ENCODE measurements at places on chromosomes 13 and 19. TPM values are rescaled to one million over a fixed set of nuclear protein-coding genes. Genes with fewer than 3 reads are reported as not detected.

The SCN1B gene
- total RNA-seq, result 3.0 TPM

The SYDE1 gene
- 29.6 TPM for total RNA-seq

The ZFP28 gene
- 9.6 TPM for total RNA-seq

The ZBTB32 gene
- not detected for total RNA-seq

The RNASEH2A gene
- 1.9 TPM for total RNA-seq

The ARID3A gene
- total RNA-seq, result 11.6 TPM

The TMPRSS9 gene
- 0.16 TPM for total RNA-seq

The SLC17A7 gene
- 1.4 TPM for total RNA-seq

The DMWD gene
- 47.6 TPM for total RNA-seq

The ODAD3 gene
- total RNA-seq, result not detected

The PALM gene
- total RNA-seq, result 30.4 TPM

The RNF113B gene
- not detected for total RNA-seq

The FAM124A gene
- 18.3 TPM for total RNA-seq

The CPT1C gene
- 3.9 TPM for total RNA-seq

The SMIM24 gene
- total RNA-seq, result not detected

The PLK5 gene
- total RNA-seq, result not detected

The ATP4A gene
- not detected for total RNA-seq

The DHDH gene
- total RNA-seq, result not detected

The FXYD1 gene
- total RNA-seq, result 107 TPM

The TRPC4 gene
- total RNA-seq, result 10.8 TPM

The KLK3 gene
- not detected for total RNA-seq

The VSTM1 gene
- not detected for total RNA-seq

The LPAR6 gene
- total RNA-seq, result 11.5 TPM

The MYO9B gene
- total RNA-seq, result 48.2 TPM

The JAK3 gene
- 4.3 TPM for total RNA-seq

The ZSCAN4 gene
- not detected for total RNA-seq

The TTC9B gene
- 1.1 TPM for total RNA-seq

The KIR2DL1 gene
- total RNA-seq, result not detected

The PSG3 gene
- total RNA-seq, result not detected

The CGB7 gene
- not detected for total RNA-seq

The CEACAM20 gene
- not detected for total RNA-seq

The CYP4F8 gene
- not detected for total RNA-seq

The TEKTIP1 gene
- total RNA-seq, result not detected

The ATP12A gene
- total RNA-seq, result not detected

The ZNF227 gene
- 14.3 TPM for total RNA-seq

The RUVBL2 gene
- total RNA-seq, result 58.1 TPM

The TTYH1 gene
- total RNA-seq, result 4.1 TPM

The RNF17 gene
- total RNA-seq, result 0.55 TPM

The ATXN8OS gene
- total RNA-seq, result not detected

The TLE6 gene
- total RNA-seq, result not detected

The ZNF66 gene
- 3.5 TPM for total RNA-seq

The CARS2 gene
- total RNA-seq, result 47.8 TPM

The TPTE2 gene
- not detected for total RNA-seq

The KIRREL2 gene
- not detected for total RNA-seq

The HNRNPM gene
- total RNA-seq, result 88.1 TPM

The TMIGD2 gene
- total RNA-seq, result not detected

The SIGLEC5 gene
- total RNA-seq, result 0.36 TPM

Data from sigmoid colon (tissue), 7 donors.